ENCODE measurements at places on chromosomes 1 and 21.

DNA sequence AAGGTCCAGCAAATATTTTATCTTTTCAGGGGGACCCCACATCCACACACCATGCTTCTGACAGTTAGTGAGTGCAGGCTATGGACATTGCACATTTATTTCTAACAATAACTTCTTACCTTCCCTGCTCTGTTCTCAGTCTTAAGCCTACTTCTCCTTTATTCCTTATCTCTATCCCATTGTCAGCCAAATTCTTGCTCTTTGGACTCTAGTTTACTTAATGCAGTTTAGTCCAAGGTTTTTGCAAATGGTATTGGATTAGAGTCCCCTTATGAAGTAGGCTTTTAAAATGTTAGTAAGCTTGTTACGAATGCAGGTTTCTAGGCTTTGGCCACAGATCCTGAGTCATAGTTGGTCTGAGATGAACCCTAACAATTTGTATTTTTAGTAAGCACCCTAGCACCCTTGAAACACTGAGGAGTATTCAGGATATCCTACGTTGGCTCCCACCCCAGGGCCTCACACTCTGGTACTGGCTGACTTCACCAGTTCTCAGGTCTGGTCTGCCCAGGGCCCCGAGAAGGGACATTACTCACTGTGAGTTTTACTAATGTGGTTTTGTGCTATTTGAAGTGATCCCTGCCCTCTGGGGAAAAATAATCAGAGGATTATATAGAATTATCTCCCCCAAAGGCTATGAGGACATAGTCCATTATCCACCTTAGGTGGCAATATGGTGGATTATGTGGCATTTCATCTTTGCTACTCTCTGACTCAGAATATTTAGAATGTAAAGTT is 239.5 kb downstream of the TGFB2 start:
- no peak for DNase-seq

GRCh38 chr1:154624746-154625643 is 17.0 kb upstream of the ADAR start:
- no peak for DNase-seq

DNA sequence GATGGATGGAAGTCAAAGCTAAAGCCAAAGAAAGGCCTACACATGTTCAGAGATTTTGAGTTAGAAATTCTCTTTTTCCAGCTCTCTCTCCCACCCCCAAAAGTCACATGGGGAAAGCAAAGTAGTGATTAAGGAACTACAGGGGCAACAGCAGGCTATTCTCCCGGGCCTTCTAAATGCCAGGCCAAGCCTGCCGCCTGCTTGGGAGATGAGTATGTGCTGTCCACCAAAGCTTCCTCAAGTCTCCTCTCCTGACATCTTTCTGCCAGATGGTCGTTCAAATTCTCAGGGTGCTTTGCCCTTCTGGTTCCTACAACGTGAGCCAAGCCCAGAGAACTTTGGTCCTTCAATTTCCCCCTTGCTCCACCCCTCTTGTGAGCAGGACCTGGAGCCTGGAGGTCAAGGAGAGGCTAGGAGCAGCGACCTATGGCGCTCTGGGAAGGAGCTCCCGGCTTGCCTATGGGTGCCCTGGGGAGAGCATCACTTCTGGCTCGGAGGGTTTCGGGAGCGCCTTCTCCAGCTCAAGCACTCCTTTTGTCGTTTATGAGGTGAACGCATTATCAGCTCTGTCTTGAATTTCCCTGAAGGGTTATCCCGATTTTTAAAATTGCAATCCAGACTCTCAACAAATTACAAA is 4.4 kb upstream of the PRRX1 start:
- no peak for DNase-seq

- no peak for DNase-seq
These were observed 10.0 kb downstream of the NR5A2 start for GRCh38 chr1:200037501-200037900.

DNA sequence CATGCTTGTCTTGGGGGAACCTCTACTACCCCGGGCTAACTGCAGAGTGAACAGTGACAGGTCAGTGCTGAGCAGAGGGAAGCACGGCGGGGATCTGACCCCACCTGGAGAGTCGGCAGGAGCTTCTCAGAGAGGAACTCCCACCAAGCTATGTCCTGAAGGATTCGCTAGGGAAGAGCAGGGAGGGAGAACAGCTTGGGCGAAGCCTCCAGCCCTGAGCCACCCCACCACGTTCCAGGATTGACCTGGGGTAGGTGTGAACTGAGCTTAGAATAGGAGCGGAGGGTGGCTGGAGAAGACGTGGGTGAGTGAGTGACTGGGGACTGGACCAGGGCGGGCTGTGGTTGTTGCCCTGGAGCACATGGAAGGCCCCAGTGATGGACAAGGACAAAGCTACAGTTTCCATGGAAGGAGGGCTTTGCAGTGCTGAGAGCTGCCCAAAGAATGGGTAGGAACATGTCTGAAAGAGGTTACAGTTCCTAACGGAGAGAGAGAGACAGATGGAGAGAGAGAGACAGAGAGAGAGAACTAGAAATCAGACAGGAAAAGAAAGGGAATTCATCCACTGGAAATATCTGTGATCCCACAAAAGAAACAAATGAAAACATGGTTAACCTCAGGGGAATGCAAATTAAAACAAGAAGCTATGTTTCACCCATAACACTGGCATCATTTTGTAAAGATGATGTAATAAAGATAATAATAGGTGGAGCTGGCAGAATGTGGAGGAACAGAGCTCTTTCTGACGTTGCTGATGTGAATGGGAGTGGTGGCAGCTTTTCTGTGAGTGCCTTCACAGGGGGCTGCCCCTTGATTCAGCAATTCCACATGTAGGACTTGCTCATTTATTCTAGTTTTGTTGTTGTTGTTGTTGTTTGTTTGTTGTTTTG is 17.2 kb downstream of the BSND start:
- no peak for DNase-seq

DNA sequence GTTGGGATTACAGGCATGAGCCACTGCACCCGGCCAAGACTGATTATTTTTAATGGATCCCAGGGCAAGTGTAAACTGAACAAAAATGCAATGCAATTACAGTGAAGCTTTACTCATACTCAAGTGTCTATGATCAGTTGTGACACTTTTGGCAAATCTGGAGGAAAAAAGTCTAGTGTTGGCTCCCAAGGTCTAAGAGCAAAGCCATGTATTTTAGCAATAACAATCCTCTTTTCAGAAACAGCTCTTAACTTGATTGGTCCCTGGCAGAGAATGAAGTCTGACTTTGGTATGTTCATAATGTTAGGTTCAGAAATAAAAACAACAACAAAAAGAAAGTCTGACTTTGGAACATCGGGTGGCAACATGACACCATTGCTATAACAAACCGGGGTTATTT is 40.2 kb upstream of the C1orf53 start:
- DNase-seq = no peak

- no peak for DNase-seq
These were observed 49.1 kb upstream of the CSF3R start for GRCh38 chr1:36531833-36532232.

GRCh38 chr21:41481191-41481590 is 26.8 kb downstream of the TMPRSS2 start:
- no peak for DNase-seq

DNA sequence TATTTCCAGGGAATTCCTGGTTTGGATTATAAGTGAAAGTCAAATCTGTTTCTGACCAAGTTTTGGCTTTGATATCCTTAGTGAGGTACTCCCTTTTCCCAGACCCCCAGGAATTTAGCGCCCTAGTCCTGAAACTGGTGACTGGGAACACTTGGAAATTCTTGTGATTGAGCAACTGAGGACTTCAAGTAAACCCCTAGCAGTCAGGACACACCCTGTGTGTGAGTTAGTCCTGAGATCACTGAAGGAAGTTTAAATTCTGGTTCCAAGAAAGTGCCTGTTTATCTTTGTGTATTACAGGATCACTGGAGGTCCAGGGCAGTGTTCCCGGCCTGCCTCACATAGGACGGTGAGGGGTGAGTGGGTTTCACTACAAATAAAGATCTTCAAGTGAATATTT is 95.1 kb upstream of the F3 start:
- no peak for DNase-seq

DNA sequence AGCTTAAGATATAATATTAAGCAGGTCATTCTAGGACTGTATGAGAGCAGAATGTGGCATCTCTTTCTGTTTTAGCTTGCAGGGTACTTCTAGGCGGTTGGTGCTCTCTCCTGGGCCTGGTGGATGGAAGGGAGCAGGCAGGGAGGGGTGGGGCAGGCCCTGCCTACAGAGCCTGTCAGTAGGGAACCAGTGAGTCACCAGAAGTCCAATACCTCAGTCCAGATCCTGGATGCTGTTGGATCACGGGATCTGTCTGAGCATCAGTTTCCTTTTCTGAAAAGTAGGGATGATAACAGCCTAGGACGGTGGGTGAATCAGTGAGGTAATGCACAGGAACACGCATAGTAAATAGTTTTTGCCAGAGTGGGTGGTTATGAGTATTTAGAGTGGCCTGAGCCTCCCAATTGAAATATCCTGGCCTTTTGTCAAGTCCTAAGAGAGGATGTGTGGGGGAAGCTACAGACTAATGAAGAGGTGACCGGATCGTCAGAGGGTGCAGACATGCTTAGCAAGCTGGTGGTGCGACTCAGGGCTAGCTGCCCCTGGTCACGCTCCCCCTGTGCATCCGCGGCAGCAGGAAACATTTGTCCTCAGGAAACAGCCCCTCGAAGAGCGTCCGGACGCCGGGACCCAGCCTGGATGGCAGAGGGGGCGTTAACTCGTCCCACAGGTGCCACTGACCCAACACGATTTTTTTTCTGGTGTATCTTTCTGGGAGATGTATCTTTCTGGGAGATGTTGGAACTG is 23.9 kb downstream of the NAV1 start:
- no peak for DNase-seq

DNA sequence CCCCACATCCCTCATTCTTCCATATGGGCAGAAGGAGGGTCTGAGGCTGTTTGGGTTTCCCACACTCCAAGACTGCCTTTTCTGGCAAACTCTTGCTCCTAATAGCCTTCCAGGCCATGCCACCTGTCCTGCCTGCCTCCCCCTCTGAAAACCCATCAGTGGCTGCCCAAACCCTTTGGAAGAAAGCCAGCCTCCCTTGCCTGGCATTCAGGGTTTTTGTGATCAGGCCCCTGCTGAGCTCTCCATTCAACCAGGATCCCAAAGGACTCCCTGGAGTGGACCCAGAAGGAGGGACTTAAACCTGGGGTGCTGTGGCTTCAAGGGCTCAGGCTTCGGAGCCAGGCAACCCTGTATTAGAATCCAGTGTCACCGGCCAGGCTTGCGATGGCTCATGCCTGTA is 4.2 kb upstream of the GUCA2A start:
- peak; percentile 92 for DNase-seq

GRCh38 chr1:223714849-223715603 is 2.7 kb downstream of the CAPN2 start:
- no peak for DNase-seq

DNA sequence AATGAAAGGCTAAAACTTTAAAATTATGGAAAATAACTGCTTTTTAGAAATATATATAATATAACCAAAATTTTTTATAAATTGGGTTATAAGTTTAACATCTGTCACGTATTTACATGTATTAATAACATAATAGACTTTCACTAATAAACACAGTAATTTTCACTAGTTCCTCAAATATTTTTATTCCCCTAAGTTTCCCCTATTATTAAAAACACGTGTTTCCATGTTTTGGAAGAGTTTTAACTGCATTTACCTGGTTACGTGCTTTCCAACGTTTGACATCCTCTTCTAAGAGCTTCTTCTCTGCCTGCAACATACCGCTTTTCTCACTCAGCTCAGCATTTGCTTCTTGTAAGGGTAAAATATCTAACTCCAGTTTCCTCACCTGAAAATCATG is 34.3 kb downstream of the TPR start:
- DNase-seq = no peak

GRCh38 chr1:200267458-200267857 is 142.4 kb downstream of the ZNF281 start:
- DNase-seq = no peak

GRCh38 chr1:22566161-22566560 is 2.9 kb downstream of the EPHA8 start:
- no peak for DNase-seq

DNA sequence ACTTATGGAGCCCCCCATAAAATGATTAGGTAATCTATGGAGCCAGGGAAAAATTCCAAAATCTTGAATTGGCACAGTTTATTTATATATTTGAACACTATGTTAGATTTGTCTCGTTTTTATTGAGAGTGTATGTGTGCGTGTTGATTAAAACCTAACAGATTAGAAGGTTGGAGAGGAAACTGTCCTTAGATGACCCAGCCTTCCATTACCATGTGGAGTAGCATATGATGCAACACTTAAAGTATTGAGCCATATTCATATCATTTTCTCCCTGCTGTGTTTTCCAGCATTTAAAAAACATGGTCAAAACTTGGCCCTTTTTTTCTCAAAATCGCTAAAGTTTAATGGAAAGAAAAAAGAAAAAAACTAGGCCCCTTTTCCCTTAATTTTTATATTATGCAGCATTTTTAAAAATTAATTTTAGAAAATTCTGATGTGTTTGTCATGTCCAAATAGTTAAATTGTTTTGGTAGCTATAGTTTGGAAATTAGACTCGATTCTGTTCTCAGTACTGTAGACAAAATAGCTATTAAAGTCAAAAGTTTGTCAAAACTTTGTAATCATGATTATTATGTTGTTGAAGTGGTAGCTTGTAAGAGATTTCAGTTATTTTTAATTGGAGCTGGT is 2.3 kb downstream of the LRRC8D start:
- no peak for DNase-seq

DNA sequence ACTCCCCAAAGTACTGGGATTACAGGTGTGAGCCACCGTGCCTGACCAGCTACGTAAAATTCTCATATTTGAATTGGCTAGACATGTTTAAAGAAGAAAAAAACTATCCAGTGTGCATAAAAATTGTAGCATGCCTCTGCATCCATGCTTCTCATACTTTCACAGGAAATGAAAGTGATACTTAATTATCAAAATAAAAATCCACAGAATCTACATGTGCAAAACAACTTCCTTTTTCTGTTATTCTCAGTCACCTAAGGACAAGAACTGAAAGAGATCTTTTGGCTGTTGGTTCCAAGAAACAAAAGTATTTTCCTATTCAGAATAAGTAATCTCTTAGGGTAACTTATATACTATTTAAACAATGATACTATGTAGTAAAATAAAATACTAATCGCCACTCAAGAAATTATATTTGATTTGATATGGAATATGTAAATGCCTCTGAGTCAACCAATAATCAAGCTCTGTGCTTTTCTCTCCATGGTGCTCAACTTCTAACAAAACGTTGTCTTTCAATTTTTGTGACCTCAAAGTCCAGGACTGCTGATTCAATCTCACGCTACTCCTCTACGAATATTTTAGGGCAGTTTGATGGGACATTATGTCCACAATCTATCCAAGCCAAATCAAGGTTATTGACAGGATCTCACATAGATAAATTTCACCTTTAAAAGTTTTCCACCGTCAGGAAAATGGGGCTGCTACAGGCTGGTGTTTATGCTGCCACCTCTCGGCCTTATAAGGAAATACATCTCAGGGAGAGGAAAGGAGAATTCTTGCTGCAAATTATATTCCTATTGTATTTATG is 102.7 kb downstream of the ZNF281 start:
- DNase-seq = peak; percentile 54

DNA sequence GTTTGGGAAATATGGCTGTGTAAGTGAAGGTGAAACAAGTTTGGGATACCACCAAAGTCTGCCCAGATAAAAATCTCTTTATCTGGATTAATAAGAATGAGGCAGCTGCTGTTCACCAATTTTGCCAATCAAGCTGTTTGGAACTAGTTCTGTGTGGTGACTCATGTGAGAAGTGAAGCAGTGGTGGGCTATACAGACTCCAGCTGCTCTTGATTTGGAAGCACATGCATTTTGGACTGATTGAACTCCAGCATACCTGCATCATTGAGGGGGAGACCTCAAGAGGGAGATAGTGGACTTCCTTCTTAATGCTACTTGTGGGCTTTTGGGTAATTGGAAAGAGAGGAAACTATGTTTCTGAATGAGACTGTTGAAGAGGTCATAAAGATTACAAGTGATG is 99.2 kb upstream of the B3GALT2 start:
- DNase-seq = no peak

All from NCI-H1092 treated with DMSO at 0.1 percent for 48 hours (cell line).